ENCODE measurements at places on chromosomes 1 and 21. TPM values are rescaled to one million over a fixed set of nuclear protein-coding genes. Genes with fewer than 3 reads are reported as not detected.

Gene CRP
- total RNA-seq, result not detected

Gene NID1
- 59.7 TPM for total RNA-seq

Gene KRTAP6-2
- not detected for total RNA-seq

Gene AVPR1B
- not detected for total RNA-seq

Gene AUNIP
- total RNA-seq, result 1.1 TPM

Gene IL22RA1
- total RNA-seq, result under 0.01 TPM

Gene OR6K3
- not detected for total RNA-seq

Gene UBL4B
- not detected for total RNA-seq

Gene CFAP45
- total RNA-seq, result 0.16 TPM

Gene CA14
- not detected for total RNA-seq

Gene TSSK3
- 1.3 TPM for total RNA-seq

Gene C8B
- total RNA-seq, result not detected

Gene HCRTR1
- total RNA-seq, result not detected

Gene PCP4L1
- not detected for total RNA-seq

Gene SEC16B
- total RNA-seq, result 3.2 TPM

Gene CTSK
- total RNA-seq, result 2.0 TPM

Gene LCE1E
- total RNA-seq, result not detected

Gene LENEP
- not detected for total RNA-seq

Gene GUCA2B
- total RNA-seq, result not detected

Gene PBXIP1
- total RNA-seq, result 134 TPM
